ENCODE measurements at places on chromosomes 4 and X.

DNA sequence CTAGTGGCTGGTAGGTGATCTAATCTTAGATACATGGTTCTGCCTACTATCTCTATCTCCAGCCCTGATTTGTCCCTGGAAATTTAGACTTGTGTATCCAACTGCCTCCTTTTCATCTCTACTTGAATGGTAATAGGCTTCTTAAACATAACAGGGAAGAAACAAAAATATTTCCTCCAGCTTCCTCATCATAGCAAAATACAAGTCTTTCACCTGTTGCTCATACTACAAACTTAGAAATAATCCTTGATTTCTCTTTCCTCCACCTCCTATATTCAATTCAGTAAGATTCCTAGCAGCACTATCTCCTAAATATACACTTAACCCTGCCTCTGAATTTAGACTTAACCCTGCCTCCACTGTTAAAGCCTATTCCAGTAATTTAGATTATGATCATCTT is 373.3 kb upstream of the ACTRT1 start:
- DNase-seq, result no peak

DNA sequence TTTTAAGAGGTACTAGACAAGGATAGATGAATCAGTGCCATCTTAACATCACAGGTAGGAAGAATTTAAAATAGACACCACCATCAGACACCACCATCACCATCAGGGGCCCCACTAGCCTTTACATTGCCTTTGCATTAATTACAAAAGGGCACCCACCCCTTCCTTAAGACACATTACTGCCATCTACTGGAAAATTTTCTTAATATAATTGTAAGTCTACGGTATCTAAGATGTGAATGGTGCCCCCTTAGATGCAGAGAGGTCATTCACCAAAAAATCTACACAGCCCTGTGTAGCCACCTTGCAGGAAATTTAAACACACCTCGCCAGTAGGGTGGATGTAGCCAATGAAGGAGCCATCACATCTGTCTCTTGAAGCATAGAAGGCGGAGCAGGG is 184.1 kb downstream of the MID1IP1 start:
- no peak for DNase-seq

- DNase-seq, result no peak
Observed at GRCh38 chr4:82774711-82775171, 23.9 kb downstream of the SCD5 start.

GRCh38 chr4:181752516-181752915 is 490.7 kb upstream of the TENM3 start:
- no peak for DNase-seq

GRCh38 chr4:39614487-39615162 is 24.0 kb downstream of the SMIM14 start:
- no peak for DNase-seq

DNA sequence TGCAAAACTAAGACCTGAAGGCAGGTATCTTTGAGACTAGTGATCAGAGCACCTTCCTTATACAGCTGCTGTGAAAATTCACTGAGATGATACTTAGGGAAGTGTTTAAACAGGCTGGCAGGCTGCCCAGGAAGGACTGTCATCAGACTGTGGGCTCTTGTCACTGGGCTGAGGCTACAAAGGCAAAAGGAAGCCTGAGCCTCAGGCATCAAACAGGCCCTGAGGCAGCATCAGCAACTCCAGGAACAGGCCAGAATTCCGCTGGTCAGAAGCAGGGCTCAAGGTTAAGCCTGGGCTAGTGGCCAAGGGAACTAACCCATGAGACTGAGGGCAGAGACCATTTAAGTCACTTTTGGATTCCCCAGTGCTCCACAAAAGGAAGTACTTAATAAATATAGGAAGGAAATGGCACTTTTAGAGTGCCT is 12.8 kb downstream of the PJA1 start:
- DNase-seq, result peak; percentile 4

DNA sequence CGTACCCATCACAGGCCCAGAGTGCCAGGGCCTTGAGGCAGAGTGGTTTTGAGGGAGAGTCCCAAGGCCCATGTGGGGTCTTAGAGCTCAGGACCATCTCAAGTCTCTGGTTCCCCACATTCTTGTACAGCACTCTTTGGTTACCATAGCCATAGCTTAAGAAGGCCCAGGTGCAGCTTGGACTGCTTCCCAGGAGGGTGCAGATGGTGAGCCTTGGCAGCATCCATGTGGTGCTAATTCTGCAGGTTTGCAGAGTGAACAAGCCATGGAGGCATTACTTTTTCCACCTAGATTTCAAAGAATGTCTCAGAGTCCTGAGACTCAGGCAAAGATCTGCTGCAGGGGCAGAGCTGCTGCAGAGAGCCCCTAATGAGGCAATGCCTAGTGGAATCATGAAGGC is 171.7 kb downstream of the STK32B start:
- DNase-seq, result no peak

GRCh38 chr4:114911111-114911510 is 202.3 kb downstream of the NDST4 start:
- DNase-seq, result no peak

DNA sequence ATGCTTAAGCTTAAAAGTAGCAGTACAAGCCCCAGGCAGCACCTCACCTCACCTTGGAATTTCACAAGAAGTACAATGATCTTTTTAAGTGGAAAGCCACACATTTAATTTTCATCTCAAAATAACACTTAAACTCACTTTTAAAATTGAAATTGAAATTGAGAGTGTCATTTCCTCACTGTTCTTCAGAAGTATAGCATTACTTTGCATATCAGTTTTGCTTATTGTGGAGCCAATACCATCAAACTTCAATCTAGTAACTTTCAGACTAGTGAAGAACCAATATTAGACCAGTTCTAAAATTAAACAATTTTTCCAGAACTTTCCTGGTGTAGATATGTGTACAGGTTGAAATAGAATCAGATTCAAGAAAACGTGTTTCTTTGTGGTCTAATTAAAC is 242.4 kb downstream of the NDST4 start:
- DNase-seq, result no peak

GRCh38 chr4:40316782-40317635 is 18.1 kb upstream of the CHRNA9 start:
- no peak for DNase-seq

DNA sequence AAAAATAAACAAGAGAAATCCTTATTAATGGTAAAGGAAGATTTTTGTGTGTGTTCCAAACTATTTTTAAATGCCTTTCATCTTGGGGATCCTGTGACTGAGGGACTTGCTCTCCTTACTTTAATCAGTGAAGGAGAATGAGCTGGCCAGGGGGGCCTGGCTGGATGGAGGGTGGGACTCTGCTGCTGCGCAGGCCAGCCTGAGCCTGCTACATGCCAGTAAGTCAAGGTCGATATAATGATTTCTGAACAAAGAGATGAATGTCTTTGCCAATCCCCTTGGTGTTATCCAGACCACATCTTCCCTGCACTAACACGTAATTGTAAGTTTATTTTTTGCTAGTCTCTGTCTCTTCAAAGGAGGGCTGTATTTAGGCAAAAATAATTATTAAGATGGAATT is 1679.2 kb upstream of the TENM3 start:
- no peak for DNase-seq

- no peak for DNase-seq
Observed at GRCh38 chr4:172270397-172270796, 457.2 kb downstream of the GALNTL6 start.

DNA sequence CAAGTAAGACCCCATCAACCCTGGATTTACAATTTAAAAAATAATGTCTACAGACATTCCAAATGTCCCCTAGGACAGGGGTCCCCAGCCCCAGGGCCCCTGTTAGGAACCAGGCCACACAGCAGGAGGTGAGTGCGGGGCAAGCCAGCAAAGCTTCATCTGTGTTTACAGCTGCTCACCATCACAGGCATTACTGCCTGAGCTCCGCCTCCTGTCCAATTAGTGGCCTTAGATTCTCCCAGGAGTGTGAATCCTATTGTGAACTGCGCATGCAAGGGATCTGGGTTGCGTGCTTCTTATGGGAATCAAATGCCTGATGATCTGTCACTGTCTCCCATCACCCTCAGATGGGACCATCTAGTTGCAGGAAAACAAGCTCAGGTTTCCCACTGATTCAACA is 146.1 kb downstream of the ATP10D start:
- DNase-seq, result no peak

DNA sequence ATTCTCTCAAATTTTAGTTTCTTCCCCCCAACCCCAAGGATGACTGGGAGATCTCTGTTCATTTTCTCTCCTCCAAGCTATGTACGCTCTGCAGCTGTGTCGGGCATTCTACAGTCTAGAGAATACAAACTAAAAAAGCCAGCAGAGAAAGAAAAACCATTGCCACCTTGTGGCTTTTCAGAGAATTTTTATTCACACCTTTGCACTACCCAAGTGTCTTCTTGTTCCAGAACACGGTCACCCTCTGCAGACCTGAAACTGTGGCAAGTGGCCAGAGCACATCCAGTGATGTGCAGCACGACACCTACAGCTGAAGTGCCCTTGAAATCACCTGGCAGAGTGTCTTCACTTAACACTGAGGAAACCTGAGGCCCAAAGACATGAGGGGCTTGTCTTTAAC is 68.6 kb downstream of the CHST7 start:
- peak; percentile 9 for DNase-seq

- DNase-seq, result no peak
Observed at GRCh38 chr4:34158878-34159277, 2085.4 kb downstream of the ARAP2 start.

DNA sequence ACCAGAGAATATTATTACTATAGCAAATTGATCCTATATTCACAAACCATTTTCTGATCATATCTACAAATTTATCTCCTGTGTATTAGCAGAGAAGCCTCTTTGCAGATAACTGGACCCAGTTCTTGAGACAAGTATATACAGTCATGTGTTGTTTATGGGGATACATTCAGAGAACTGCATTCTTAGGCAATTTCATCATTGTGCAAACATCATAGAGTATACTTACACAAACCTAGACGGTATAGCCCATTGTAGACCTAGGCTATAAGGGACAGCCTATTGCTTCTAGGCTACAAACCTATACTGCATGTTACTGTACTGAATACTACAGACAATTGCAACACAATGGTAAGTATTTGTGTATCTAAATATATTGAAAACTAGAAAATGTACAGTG is 152.5 kb upstream of the SPANXN4 start:
- DNase-seq, result no peak

DNA sequence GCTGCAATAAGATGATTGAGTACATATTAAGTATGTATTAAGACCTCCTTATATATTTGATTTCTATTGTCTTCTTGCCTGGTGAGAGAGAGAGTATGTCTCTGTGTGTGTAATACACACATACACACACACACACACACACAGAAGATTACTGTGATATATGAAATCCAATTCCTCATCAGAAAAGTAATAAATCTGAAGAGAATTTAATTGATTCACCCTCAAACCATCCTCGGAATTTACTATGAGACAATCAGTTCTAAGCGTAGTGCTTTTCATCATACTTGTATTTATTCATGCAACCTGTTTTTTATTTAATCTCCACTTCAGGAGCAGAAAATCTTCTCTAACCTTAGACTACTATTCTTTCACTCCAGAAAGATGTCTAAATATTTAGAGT is 62.3 kb upstream of the TLL1 start:
- DNase-seq, result no peak

DNA sequence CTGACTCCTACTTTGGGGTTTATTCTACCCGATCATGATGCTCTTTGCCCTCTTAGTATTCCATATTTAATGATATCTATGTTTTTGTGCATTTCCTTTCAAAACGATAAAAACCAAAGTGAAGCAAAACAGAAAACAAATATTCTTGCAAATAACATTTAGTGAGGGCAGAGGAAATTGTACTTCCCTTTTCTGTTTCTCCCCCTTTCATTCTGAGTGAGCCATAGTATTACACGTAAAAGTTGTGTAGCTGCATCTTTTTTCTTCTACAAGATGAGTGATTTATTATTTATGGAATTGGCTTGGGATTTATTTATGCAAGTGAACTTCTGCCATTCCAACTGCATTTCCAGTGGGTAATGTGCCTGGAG is 109.9 kb downstream of the AFF2 start:
- DNase-seq, result no peak

DNA sequence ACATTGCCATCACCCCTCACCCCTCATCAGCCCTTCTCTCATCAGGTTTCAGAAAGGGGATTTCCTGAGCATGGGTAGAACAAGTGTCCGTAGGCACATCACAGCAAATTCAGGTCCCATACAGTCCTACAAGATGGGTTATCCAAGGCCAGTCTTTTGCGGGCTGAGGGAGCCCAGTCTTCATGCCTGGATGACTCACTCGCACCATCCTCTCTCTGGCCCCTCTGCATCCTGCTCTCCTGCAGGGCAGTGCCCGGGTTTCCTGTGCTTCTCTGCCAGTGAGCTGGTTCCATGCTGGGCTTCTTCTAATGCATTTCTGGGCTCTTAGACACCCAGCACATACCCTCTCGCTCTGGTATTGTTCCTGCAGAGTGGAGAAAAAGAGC is 7.3 kb upstream of the INTS6L start:
- DNase-seq, result no peak

GRCh38 chr4:47215759-47216158 is 184.4 kb downstream of the GABRB1 start:
- no peak for DNase-seq

DNA sequence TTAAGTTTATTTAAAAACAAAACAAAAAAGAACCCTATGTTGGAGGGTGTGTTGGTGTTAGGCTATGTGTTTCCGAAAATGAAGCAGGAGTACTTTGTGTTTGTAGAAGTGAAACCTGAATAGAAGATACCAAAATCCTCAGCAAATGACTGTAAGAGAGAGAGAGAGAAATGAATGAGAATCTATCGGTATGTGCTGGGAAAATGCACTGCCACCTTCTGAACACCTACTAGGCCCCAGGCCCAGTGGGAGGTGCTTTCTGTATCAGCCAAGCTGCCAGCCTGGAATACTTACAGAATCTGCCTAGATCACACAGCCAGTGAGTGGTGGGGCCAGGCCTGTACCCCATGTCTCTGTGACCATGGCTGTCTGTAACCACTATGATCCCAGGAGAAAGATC is 14.9 kb upstream of the PIM2 start:
- no peak for DNase-seq

DNA sequence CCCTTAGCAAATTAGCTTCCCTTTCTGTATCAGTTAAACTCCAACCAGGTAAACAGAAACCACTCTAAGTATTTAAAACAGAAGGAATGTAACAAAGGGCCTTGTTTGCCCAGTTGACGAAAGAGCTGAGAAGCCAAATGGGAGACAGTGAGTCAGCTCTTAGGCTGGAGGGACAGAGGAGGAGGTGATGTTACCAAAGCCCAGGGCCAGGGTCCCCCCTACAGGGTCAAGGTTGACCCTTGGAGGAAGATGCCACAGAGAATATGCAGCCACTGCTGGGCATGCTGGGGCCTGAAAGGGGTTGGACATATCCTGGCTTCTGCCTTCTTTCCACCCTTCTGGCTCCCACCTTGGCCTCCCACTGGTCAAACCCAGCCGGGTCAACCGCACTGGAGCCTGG is 38.3 kb upstream of the LGI2 start:
- DNase-seq, result no peak

All from KG1 (cell line).